ENCODE measurements at places on chromosomes 4 and X. TPM values are rescaled to one million over a fixed set of nuclear protein-coding genes. Genes with fewer than 3 reads are reported as not detected.

- DNase-seq = no peak
Observed at GRCh38 chr4:20520901-20521300, 179.4 kb upstream of the PACRGL start.

ADRA2C gene
- not detected for total RNA-seq

IRS4 gene
- not detected for total RNA-seq

GRCh38 chr4:24434241-24434640, 150.1 kb downstream of the DHX15 start:
- no peak for DNase-seq

- no peak for DNase-seq
Observed at GRCh38 chr4:39702716-39703115, 4.8 kb downstream of the UBE2K start.

GRCh38 chr4:113636877-113637276, 124.7 kb downstream of the CAMK2D start:
- no peak for DNase-seq

RAI2 gene
- not detected for total RNA-seq

CUL4B gene
- total RNA-seq = 53.5 TPM

DNA sequence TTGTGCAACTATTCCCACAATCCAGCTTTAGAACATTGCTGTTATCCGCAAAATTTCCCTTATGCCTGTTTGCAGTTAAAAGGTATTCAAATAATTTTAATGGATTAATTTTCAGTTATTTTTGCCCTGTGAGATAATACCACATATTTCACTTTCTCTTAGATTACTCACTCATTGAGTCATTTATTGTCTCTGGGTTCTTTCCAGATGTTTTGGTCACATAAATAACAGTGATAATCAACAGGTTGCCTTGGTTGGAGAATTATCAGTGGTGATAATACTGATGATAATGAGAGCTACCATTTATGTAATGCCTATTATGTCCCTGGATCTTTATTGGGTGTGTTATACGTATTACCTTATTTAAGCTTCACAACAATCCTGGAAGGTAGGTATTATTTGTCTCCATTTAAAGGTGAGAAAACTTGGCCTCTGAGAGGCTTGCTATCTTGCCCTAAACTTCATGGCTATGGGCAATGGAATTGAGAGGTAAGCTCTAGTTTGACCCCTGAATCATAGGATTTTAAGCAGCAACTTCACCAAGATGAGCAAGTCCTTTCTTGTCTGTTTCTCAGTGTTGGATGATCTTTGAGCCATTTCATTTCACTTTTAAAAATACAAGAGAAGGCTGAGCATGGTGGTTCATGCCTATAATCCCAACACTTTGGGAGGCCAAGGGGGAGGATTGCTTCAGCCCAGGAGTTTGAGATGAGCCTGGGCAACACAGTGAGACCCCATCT, 87.4 kb downstream of the KIT start:
- DNase-seq = no peak

CLNK gene
- total RNA-seq = 0.49 TPM

UGT2A1 gene
- total RNA-seq = not detected

DNA sequence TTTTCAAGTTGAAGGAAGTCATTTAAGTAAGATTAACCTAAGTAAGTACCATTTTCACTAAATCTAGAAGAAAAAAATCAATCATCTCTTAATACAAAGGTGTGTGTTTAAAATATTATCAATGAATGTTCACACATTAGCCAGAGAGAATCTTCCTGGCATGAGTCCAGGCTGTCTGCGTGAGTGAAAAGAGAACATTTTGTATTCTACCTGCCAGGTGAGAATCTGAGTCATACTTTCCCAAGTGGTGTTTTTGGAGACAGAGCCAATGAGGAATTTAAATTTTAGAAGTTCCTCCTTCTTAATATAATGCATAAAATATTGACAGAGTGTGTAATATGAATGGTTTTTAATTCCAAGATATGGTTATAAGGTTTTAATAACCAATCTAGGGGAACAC, 371.8 kb upstream of the NR3C2 start:
- no peak for DNase-seq

ELF4 gene
- 26.5 TPM for total RNA-seq

DNA sequence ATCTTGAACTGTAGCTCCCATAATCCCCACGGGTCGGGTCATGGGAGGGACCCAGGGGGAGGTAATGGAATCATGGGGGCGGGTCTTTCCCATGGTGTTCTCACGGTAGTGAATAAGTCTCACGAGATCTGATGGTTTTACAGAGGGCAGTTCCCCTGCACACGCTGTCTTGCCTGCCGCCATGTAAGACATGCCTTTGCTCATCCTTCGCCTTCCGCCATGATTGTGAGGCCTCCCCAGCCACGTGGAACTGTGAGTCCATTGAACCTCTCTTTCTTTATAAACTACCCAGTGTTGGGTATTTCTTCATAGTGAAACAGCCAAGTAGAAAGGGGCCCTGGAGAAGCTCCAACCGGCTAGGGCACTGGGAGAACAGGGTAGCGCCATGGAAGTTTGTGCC, 12.3 kb downstream of the CTAG1A start:
- DNase-seq = no peak

GRCh38 chr4:7384003-7384928, 50.5 kb downstream of the PSAPL1 start:
- no peak for DNase-seq

DNA sequence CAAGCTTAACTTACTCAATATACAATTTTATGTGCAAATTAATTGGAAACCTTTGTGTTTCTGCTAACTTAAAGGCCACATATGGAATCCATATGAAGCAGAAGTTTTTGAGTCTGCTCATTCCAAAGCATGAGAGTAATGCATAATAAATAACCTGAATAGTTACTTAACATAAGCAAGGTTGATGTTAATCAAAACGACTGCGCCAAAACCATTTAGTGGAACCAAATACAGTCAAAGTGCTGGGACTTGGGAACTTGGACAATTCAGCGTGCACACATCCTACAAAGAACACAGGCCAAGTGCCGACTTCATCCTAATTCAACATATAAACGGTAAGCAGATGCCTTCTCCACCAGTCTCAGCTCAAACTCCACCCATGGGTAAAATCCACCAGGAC, 17.0 kb downstream of the TSPAN5 start:
- DNase-seq = no peak

GRCh38 chr4:169765835-169766234, 8.1 kb upstream of the HPF1 start:
- DNase-seq = no peak

DNA sequence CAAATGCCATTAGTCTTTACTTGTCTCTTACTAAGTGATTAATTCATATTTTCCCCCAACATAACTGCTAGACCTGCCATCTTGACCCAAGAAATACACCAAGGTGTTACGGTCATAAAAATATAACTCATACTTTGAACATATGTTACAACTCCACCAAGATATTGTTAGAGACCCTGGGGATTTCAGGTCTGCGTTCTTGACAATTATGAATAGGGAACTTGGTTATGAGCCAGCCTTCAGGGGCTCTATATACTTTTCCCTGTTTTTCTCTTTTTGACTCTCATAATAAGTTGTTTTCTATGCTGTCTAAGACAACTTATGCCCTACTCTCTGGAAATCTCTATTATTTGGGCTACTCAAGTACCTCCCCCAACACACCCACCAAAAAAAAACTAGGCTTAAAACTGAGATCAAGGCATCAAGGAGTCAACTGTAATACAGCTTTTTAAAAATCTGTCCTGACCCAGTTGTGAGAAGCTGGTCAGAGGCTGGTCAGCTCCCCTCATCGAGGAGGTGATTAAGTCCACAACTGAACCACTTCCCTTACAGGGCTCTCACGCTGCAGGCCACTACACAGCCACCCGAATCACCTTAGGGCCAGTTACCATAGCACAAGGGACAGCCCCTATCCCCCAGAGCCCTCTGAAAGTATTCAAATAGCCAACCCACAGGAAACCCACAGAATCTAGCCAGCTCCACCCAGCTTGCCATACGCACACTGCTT, 10.5 kb upstream of the TLR3 start:
- peak; percentile 52 for DNase-seq

DNA sequence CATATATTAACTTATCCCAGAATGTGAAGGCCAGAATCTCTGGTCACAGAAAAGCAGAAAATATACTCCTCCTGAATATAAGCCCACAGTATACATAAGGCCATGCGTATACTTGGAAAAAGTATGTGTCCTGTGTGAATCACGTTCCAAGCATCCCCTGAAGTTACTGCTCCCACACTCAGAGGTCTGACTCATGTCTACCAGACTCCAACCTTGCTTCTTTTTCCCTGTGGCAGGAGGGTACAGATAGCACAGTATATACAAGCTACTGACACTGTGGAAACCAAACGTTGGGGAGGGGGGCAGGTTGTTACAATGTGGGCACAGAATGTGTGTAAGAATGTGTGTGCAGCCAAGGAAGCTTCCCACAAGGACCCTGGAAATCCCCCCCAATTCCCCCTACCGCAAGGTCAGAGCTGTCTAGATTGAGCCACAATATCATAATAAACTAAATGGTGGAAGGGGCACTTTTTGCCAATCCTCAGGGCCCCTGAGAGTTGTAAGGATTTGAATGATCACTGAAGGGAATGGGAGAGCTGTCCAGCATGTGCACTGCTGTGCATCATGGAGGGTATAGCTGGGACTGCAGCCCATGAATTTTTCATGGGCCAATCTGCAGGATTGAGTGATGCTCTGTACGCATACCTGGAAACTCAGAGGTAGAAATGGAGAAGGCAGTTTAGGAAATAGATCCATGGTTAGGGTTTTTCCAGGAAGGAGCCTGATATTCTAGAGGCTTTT, 7.4 kb upstream of the RELL1 start:
- DNase-seq = no peak

IL3RA gene
- 1.6 TPM for total RNA-seq

SLC6A14 gene
- not detected for total RNA-seq

DNA sequence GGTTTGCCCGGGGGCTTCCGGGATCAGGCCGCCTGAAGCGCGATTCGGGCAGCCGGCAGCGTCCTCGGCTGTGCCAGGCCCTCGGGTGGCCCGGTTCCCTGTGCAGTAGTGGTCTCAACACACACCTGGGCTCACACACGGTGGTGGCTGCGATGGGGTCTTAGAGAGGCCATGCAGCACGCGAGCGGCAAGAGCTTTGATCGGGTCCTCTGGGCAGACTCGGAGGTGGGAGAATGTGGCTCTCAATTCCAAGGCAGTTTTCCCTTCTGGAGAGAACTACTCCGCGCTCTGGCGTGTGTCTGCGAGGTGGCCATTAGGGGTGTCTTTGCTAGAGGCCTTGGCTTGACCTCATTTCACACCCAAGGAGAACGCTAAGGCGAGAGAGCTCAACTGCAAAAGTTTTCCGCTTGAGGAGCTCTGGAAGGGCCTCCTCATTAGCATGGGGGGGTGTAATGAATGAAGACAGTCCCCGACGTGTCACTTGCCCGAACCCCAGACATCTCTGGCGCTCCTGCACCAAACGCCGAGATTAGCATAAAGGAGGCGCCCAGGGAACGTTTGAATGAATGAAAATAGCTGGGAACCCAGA, 771 bp upstream of the RBPJ start:
- peak; percentile 80 for DNase-seq

DNA sequence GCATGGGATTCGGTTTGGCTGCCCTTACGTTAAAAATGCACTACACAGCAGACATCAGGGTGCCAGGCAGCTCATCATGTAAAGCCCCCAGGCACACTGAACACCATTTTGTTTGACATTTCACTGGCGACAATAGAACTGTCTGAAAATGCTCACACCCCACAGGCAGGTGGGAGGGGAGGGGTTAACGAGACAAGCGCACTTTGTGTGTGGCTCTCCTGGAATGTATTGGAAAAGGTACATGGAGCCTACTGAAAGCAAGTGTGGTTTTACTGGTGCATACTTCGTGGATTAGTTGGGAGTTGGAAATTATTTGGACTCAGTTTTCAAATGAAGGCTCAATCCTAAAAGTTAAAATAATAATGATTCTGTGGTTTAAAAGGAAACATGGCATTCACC, 31.6 kb upstream of the PPARGC1A start:
- DNase-seq = no peak

HMX1 gene
- total RNA-seq = not detected

NAP1L2 gene
- total RNA-seq = 2.0 TPM

- no peak for DNase-seq
Observed at GRCh38 chr4:33746979-33747378, 2497.3 kb downstream of the ARAP2 start.

GRCh38 chrX:69506617-69507499, 2.7 kb downstream of the NALF2 start:
- no peak for DNase-seq

DNA sequence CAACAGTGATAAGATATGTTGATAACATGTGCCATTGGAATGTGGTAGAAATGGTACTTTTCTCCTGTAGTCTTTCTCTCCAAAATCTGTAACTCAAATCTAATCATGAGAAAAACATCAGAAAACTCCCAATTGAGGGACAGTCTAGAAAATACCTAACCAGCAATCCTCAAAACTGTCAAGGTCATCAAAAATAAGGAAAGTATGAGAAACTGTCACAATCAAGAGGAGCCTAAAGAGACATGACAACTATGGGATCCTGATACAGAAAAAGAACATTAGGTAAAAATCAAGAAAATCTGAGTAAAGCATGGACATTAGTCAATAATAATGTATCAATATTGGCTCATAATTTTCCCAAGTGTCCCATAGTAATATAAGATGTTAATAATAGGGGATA, 124.5 kb upstream of the PPP1R2C start:
- DNase-seq = no peak

DNA sequence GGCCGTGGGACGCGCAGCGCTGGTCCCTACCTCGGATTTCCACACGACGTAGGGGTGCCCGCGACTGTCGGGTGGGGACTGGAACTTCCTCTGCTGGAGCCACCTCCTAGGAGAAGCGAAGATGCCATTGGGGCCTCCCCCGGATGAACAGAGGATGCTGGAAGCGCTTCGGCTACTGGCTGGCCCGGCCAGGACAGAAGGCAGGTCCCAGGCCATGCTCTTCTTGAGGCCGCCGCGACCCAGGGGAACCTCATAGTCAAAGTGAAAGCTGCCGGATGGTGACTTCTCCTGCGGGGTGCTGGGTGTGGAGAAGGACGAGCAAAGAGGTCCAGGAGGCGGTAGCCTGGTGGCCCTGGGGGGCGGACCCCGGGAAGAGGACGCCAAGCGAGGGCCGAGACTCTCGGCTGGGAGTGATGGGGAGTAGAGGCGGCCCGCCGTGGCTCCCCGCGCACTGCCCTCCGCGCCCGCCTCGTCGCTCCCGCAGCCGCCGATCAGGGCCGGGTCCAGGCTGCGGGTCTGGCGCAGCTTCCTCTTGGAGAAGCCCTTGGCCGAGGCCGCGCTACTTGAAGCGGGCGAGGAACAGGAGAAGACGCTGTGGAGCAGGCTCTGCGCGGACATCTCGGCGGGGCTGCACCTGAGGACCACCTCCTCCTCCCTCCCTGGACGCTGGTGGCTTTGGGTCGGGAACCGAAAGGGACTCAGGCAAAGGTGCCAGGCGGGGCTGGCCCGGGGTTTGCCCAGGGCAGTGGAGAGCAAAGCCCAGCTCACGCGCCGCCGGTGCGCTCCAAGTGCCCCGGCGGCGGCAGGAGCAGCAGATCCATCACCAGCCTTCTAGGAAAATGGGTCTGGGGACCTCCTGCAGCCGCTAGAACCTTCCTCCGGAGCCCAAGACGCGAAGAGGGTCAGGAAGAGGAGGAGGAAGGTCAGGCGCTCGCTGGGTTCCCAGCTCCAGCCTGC, 1.2 kb downstream of the ARHGAP6 start:
- DNase-seq = peak; percentile 2
